Heart right ventricle (tissue), 16 donors: ENCODE measurements at places on chromosomes 2 and 18.

DNA sequence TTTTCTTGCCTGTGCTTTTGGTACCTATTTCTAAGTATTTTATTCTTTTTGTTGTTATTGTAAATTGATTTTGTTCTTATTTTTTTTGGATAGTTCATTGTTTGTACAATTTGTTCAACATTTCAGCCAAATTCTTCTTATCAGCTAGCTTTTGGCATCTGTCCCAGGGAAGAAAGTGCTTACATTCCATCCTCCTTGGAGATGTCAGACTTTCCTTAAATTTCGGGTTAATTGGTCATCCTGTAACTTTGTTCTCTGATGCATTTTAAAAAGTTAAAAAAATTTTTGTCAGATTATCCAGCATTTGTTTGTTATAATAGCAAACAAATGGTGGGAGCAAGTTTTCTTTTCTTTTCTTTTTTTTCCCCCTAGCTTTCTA is 60.3 kb downstream of the PTH2R start:
- no peak for DNase-seq

- DNase-seq = no peak
Measured at GRCh38 chr2:161552015-161552414, 72.2 kb upstream of the SLC4A10 start.

GRCh38 chr2:108363908-108364225 is 13.9 kb upstream of the SULT1C4 start:
- no peak for DNase-seq

- no peak for DNase-seq
Measured at GRCh38 chr18:70982292-70982691, 693.4 kb downstream of the SOCS6 start.

DNA sequence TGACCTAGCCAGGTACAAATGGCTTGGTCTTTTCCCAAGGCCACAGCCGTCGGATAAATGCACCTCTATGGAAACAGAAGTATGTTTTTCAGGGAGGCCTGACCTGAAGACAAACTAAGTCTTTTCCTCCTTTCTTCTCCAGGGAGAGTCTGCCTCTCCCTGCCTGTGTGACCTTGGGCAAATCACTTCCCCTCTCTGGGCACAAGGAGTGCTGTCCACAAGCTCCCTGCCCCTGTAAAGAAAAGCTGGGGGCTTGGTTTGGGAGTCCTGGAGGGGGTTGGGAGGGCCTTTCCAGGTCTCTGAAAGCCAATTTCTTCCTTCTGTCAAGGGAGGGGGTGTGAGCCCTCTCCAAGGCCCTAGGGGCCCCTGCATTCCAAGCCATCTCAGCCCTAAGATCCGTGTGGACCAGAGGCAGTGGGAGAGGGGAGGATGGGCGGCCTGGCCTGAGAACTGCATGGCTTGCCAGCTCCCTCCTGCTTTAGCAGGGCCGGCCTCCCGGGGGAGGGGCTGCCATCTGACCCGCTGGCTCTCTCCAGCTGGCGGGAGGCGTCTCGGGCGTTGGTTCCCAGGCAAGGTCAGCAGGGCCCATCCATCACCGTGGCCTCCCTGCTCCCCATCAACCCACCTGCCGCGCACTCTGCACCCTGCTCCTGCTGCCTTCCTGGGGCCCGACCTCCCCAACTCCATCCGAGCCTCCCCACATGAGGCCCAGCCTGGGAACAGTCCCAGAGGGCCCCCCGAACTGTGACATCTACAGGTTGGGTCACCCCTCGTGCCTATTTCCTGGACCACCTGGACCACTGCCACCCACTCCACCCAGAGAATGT is 61.4 kb downstream of the SMAD7 start:
- DNase-seq = peak; percentile 55

DNA sequence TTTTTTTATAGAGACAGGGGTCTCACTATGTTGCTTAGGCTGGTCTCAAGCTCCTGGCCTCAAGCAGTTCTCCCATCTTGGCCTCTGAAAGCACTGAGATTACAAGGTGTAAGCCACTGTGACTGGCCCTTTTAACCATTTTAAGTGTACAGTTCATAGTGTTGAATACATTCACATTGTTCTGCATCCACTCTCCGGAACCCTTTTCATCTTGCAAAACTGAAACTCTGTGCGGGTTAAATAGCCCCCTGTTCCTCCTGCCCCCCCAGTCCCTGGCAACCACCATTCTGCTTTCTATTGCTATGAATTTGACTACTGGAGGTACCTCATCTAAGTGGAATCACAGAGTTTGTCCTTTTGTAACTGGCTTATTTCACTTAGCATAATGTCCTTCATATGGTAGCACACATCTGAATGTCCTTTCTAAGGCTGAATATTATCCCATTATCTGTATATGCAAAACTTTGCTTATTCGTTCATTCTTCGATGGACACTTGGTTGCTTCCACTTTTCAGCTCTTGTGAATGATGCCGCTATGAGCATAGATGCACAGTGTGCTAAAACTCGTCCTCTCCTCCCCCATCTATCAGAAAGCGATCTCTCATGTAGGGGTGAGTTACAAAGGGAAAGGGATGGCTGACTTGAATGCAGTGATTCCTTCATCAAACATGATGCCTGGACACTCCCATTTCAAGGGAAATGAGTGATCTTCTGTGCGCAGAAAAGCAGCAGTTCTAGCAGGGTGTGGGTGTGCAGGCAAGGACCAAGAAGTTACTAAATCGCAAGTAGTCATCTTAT is 30.2 kb downstream of the CABLES1 start:
- DNase-seq = no peak

DNA sequence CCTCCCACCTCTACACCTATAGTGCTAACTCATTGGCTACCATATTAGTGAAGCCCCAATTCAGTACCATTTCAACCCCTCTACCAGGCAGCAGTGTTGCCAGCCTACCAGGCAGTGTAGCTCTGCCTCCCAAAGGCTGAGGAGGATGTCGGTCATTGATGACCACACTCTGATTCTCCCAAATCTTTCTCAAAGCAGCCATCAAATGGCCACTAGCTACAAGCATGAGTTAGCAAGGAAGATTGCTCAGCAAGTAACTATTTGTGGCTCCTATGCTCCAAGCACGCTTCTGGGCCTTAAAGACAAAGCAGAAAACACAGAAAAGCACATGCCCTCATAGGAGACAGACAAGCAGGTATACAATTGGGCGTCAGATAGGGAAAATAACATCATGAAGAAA is 42.7 kb upstream of the AFF3 start:
- no peak for DNase-seq

GRCh38 chr18:67608615-67609273 is 92.2 kb upstream of the DSEL start:
- DNase-seq = no peak

- no peak for DNase-seq
Measured at GRCh38 chr2:146561996-146562395, 1282.8 kb upstream of the ACVR2A start.

DNA sequence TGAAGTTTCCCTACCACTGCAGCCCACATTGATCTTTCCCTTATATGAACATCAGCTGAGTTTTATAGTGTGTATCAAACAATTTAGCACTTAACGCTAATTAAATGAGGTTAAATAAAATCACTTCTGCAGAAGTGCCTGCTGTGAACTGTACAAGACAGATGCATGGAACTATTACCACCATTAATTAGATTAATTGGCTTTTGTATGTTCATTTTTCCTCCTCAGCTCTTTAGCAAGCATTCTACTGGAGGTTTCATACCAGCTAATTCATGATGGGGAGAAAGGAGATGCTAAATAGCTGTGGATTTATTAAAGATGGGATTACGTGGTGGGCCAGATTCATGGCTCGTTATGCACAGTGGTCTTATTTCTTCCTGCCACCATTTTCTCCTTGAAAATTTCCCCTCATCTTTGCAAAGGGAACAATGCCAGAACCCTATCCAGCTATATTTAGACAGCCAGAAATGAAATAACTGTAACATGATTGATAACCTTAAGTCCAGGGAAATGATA is 96.7 kb downstream of the CNTNAP5 start:
- DNase-seq = no peak

DNA sequence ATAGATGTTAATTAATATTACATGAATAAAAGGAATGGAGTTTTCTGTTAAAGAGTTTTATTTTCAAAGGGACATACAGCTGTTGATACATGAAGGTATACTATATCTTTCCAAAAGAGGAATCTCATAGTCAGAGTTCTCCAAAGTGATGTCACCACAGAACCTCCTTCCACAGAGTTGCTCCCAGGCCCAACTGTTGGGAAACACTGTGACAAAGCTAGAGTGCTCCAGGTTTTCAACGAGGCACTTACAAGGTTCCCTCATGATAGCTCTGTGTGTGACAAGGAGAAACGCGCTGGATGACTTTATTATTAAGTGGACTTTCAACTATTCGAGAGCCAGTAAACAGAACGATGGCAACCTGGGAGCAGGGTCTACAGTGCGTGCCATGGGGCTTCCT is 33.5 kb downstream of the PTPN18 start:
- no peak for DNase-seq

GRCh38 chr2:190978389-190979053 is 35.5 kb downstream of the STAT1 start:
- DNase-seq = no peak

DNA sequence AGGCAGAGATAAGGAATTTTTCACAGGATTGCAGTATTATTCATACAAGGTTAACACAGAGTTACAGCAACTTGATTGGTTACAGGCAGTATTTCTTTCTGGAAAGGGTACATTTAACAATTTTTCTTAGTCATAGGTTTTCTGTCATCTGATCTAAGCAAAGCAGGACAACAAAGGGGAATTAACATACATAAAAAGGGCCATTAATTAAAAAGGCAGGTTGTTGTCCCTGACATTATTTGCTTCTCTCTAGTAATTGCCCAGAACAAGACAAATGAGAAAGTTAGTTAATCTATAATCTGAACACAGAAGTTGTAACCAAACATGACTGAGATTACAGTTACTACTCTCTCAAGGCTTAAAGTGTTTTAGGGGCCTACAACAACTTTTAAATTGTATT is 291.4 kb upstream of the LRRTM4 start:
- no peak for DNase-seq

- DNase-seq = no peak
Measured at GRCh38 chr2:228657807-228658402, 476.4 kb upstream of the SPHKAP start.

GRCh38 chr2:44740678-44741077 is 200.8 kb upstream of the SIX3 start:
- DNase-seq = no peak

DNA sequence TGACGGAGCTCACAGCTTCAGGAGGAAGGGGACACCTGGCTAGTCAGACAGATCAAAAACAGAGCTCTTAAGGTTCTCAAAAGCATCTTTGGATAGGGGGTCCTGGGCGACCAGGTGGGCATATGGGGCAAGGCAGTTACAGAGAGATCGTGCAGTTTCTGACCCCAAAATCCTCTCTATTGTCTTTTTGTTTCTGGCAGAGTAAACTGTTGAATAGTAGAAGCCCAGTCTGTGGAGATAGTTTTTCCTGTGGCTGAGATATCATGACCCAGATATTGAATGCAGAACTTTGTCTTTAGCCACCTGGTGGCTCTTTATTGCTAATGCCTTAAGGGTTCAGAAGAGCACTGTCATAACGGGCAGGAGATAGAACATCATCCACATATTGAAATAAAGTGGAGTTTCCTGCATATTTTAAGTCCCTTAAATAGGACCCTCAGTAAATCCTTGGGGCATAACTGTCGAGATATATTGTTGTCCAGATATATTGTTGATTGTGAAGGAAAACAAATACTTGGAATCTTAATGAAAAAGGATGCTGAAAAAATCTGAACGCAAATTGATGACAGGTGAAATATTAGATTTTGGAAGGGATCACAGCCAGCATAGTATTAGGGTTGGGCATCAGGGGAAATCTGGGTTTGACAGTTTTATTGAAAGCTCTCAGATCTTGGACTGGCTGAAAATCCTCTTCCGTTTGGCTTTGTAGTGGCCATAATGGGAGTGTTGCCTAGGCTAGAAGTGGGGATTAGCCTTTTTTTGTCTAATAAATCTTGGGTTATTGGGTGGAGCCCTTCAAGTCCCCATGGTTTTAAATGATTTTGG is 14.1 kb upstream of the ZDBF2 start:
- no peak for DNase-seq

- DNase-seq = no peak
Measured at GRCh38 chr2:229089776-229090175, 181.3 kb downstream of the PID1 start.

- DNase-seq = no peak
Measured at GRCh38 chr2:23452853-23453420, 68.0 kb downstream of the KLHL29 start.

GRCh38 chr2:66031236-66031635 is 403.7 kb upstream of the MEIS1 start:
- DNase-seq = no peak
